Stimulated activated CD8-positive, alpha-beta memory T cell treated with anti-CD3 and anti-CD28 coated beads, Interleukin-15, amount 100 ng/mL, for 1 hour (primary cell): ENCODE measurements at places on chromosomes 6 and 20.

- DNase-seq, result no peak
These were observed 63.6 kb downstream of the EDN1 start for GRCh38 chr6:12353731-12354130.

- DNase-seq, result no peak
These were observed 29.6 kb downstream of the PSMB1 start for GRCh38 chr6:170523256-170524171.

DNA sequence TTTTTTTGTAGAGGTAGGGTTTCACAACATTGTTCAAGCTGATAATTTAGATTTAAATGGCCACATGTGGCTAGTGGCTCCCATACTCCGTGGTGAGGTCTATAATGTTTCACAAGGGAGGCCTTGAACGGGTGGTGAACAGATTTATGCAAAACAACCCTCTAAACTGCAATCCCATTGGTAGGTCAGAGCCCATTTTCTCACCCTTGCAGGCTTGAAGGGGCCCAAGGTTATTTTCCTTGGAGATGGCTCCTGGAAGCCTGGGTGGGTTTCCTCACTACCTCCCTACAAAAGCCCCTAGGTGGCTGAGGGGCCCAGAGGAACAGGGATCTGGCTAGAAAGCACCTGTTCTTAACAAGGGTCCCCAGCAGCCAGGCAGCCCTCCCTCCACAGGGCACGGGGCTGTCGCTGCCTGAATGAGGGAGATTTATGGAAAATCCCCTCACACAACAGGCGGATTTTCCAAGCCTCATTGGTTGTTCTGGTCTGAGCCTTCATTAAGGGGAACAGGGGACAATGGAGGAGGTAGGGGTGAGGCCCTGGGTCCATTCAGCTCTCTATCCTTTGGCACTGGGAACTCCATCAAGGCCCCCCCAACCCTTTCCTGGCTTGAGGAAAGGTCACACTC is 64.6 kb downstream of the VEGFA start:
- no peak for DNase-seq

- DNase-seq, result no peak
These were observed 7.0 kb downstream of the MRPS18A start for GRCh38 chr6:43680308-43681200.

DNA sequence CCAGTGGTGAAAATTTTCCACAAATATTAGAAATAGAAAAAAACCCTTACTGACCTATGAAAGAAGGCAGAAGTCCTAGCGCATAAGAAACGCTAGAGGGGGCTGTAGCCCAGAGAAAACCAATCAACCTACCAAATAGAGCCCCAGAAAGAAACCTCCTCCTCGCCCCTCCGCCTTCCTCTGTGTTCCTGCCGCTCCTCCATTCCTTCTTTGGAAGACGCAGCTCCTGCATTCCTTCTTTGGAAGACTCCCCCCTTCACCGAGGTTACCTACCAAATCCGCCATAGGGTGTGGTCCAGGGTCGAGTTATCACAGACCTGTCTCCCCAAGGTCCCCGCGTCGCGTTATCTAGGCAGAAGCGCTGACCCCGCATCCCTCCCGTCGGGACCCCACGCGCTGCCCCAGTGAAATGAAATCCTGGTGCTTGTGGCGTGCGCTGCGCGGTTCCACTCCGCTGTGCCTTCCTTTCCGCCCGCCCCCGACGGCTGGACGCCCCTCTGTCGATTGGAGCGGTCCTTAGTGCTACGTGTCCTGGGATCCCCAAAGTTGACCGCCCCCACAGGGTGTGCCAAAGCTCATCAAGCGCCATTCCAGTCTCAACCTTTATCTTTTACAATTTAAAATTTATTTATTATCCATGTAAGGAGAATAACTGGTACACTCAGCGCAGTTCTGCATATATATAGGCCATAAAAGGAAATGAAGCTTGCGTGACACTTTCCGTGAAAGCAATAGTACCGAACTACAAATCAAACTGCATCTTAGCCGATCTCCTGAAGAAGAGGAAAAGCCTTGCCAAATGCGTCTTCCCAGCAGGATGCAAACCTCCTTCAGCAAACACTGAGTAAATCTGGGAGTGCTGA is 13.0 kb downstream of the RPP21 start:
- no peak for DNase-seq

DNA sequence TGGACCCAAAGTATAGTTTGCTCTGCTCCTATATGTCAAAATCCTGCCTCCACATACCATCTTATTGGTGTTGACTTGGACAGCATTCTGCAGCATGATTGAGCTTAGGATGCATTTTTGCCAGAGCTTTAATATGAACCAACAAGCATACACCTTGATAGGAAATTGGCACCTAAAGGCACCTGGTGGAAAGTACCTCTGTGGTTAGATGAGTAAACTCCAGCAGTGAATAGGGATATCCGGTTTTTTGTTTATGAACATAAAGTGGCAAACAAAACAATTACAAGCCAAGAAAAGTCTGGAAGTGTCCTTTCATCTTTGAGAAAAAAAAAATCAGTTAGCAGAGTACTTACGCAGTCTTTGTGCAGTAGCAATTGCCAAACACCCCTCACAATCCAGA is 6.2 kb upstream of the CYP24A1 start:
- no peak for DNase-seq

GRCh38 chr6:33428224-33428965 is 8.5 kb downstream of the SYNGAP1 start:
- no peak for DNase-seq

GRCh38 chr6:109815054-109815453 is 124.0 kb downstream of the FIG4 start:
- DNase-seq, result no peak
